RPMI7951 (cell line): ENCODE measurements at places on chromosomes 12 and 14. TPM values are rescaled to one million over a fixed set of nuclear protein-coding genes. Genes with fewer than 3 reads are reported as not detected.

The GPR137C gene
- 0.49 and 1.1 TPM in 2 replicates for total RNA-seq

The LHX5 gene
- total RNA-seq, result 0.12 TPM in 1 of 2 replicates, not detected in the other

The FGF23 gene
- total RNA-seq, result not detected in 2 replicates

The RPS6KL1 gene
- 2.0 and 3.6 TPM in 2 replicates for total RNA-seq

The MGP gene
- total RNA-seq, result 5.9 and 7.9 TPM in 2 replicates

The CD163 gene
- total RNA-seq, result not detected in 2 replicates

The SERPINA3 gene
- 0.96 and 1.5 TPM in 2 replicates for total RNA-seq

The PCED1B gene
- 1.6 and 4.2 TPM in 2 replicates for total RNA-seq

The PTCSC3 gene
- not detected in 2 replicates for total RNA-seq

The PTGER2 gene
- total RNA-seq, result 0.78 and 1.6 TPM in 2 replicates

The REP15 gene
- total RNA-seq, result 1.4 and 1.6 TPM in 2 replicates

The CD9 gene
- total RNA-seq, result 133 and 142 TPM in 2 replicates

The TOMM20L gene
- total RNA-seq, result not detected in 2 replicates

The GPR84 gene
- 0.12 TPM in 1 of 2 replicates, not detected in the other for total RNA-seq

The ZNF385A gene
- 0.24 and 1.3 TPM in 2 replicates for total RNA-seq
